Stimulated activated CD8-positive, alpha-beta memory T cell treated with anti-CD3 and anti-CD28 coated beads, Interleukin-4, amount 100 ng/mL, for 24 hours (primary cell): ENCODE measurements at places on chromosomes 4 and X.
A peak's percentile ranks its signal among the peaks of the same experiment; 100 is the strongest.

- DNase-seq: no peak
These were observed 11.1 kb upstream of the LRAT start for GRCh38 chr4:154732669-154733068.

DNA sequence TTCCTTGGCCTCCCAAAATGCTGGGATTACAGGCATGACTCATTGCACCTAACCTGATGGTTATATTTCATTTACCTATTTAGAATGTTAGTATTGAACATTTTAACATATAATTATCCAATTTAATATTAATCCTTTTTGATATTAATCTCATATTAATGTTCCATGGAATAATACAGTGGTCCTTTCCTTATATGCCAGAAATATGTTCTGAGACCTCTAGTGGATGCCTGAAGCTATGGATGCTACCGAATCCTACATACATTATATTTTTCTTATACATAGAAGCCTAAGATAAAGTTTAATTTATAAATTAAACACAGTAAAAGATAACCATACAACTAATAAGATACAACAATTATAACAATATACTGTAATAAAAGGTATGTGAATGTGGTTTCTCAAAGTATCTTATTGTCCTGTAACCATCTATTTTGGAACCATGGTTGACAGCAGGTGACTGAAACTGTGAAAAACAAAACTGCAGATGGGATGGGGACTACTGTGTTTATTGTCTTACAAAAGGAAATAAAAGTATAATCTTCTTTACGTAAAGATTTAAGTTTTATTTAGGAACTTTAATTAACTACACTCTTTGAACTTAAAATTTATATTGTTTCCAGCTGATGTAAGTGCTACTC, 431.4 kb downstream of the GRID2 start:
- no peak for DNase-seq

- no peak for DNase-seq
These were observed 26.9 kb upstream of the BMP3 start for GRCh38 chr4:81003597-81004111.

GRCh38 chr4:123096038-123096437, 173.6 kb upstream of the NUDT6 start:
- no peak for DNase-seq

GRCh38 chrX:9878146-9878820, 88.9 kb upstream of the CLDN34 start:
- no peak for DNase-seq

DNA sequence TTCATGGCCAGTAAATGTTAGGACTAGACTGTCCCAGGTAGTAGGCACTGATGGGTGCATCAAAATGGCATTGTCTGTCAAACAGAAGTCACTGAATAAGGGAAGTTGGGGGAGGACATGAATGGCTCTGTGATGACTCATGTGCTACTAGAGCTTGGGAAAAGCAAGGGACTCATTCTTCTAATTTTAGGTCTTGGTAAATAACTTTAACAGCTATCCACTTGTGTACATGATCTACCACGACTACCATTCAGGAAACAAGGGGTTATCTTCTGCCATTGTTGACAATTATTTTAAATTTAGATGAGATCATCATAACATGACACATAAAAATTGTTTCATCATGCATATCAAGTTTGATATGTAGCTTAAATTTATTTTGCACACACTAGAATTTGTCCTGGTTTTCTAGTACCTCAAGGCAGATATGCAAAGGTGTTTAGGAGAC, 6.3 kb downstream of the AREG start:
- no peak for DNase-seq

- no peak for DNase-seq
These were observed 10.2 kb upstream of the ZNF718 start for GRCh38 chr4:114149-114548.

DNA sequence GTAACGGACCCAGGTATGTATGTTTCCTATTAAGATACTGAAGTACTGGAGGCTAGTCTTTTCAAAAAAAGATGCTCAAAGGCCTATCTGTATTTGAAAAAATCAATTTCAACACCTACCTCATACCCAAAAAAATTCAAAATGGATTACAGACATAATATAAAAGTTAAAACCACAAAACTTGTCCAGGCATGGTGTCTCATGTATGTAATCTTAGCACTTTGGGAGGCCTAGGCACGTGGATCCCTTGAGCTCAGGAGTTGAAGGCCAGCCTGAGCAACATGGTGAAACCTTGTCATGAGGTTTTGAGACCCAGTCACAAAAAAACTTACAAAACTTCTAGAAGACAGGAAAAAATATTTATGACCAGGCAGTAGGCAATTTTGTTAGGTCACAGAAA, 16.7 kb downstream of the RBMX start:
- DNase-seq: no peak

DNA sequence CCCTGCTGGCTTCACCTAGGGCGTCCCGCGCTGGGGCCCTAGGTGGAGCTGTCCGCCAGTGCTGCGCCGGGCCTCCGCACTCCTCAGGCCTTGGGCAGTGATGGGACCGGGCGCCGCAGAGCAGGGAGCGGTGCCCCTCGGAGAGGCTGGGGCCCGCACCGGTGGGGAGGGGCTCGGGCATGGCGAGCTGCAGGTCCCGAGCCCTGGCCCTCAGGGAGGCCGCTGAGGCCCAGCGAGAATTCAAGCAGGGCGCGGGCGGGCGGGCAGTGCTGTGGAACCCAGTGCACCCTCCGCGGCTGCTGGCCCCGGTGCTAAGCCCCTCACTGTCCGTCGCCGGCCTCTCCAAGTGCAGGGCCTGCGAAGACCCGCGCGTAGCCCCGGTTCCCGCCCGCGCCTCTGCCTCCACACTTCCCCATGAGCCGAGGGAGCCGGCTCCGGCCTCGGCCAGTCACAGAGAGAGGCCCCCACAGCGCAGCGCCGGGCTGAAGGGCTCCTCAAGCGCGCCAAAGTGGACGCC, 565.1 kb upstream of the NDST4 start:
- no peak for DNase-seq

DNA sequence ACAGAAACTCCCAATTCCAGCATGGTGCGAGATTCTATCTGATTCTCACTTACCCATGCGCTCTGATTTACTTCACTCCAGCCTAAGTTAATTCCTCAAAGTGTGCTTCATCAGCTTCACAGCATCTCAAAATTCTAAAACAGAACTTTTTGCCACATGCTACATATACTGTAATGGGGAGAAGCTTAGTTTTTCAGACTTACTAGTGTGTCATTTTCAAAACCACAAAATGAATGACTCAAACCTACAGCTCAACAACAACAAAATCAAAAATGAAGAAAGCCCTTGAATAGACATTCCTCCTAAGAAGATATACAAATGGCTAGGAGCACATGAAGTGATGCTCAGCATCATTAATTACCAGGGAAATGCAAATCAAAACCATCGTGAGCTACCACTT, 14.9 kb downstream of the IRF2 start:
- DNase-seq: no peak

GRCh38 chr4:25235401-25235800, 1.6 kb downstream of the PI4K2B start:
- no peak for DNase-seq

- DNase-seq: no peak
These were observed 1056.7 kb downstream of the STIM2 start for GRCh38 chr4:27917381-27917780.

DNA sequence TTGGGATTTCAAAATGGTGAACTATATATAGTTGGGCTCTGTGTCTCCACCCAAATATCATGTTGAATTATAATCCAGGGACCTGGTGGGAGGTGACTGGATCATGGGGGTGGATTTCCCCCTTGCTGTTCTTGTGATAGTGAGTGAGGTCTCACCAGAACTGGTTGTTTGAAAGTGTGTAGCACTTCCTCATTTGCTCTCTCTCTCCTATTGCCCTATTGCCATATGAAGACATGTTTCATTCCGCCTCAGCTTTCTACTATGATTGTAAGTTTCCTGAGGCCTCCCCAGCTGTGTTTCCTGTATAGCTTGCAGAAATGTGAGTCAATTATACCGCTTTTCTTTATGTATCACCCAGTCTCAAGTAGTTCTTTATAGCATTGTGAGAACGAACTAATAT, 545.6 kb downstream of the TRAM1L1 start:
- DNase-seq: no peak

GRCh38 chrX:44012484-44013096, 39.4 kb upstream of the NDP start:
- DNase-seq: peak; percentile 28

- no peak for DNase-seq
These were observed 56.3 kb upstream of the STOX2 start for GRCh38 chr4:183848805-183849204.

- DNase-seq: no peak
These were observed 54.4 kb upstream of the ACTRT1 start for GRCh38 chrX:128106630-128107029.

GRCh38 chrX:85994228-85994627, 53.1 kb downstream of the CHM start:
- no peak for DNase-seq

GRCh38 chr4:21872101-21872500, 76.5 kb downstream of the KCNIP4 start:
- no peak for DNase-seq

GRCh38 chrX:71454222-71454621, 78.7 kb upstream of the OGT start:
- no peak for DNase-seq

DNA sequence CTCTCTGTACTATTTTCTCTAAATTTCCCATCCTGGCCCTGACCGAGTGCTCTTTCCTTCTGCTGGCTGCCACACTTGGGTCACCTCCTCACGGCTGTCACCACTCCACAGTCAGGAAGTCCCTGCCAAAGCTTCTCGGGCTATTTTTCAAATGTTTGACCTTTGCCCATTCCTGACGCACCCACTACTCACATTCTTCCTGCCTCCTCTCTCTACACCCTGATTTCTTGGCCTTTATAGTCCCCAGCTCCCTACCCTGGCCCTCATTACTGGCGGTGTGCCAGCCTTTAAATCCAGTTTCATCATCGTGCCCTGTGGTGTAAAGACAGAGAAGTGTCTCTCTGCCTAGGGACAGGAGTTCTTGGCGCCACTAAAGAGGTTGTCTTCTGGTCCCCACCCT, 46.4 kb upstream of the GATB start:
- no peak for DNase-seq

- no peak for DNase-seq
These were observed 41.6 kb downstream of the NDNF start for GRCh38 chr4:121030711-121031110.

GRCh38 chr4:66178906-66179305, 508.6 kb upstream of the EPHA5 start:
- no peak for DNase-seq

- DNase-seq: no peak
These were observed 252.0 kb downstream of the FBXW7 start for GRCh38 chr4:152283801-152284470.

DNA sequence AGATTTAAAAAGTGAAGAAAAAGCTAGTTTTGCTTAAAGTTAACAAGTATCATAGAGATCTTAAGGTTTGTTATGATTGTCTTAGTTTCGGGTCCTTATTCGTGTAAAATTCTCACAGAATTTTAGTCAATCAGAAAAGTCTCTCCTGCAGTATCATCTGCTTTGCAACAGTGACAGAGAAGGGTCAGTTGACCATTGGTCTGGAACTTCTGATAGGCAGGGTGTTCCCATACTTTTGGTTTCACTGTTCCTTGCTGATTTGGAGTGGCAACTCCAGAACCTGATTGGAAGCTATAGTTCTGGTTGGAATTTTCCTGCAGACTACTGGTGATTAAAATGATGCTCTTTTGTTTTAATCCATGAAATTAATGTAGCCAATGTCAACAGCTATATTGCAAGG, 1.8 kb downstream of the IL15 start:
- no peak for DNase-seq

- no peak for DNase-seq
These were observed 516 bp upstream of the ZIC3 start for GRCh38 chrX:137565318-137565904.

DNA sequence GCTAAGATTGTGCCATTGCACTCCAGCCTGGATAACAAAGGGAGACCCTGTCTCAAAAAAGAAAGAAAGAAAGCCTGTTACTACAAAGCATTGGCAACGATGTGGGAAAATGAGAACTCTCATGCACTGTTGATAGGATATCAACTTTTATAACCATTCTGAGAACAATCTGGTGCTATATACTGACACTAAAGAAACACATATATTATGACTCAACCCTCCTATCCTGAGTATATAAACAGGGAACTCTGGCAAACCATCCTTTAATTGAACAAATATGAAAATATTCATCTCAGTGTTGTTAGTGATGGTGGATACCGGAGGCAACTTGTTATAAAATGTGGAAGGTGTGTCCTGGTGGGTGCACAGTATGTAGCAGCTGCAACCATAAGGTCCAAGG, 53.0 kb upstream of the SOD3 start:
- no peak for DNase-seq

GRCh38 chrX:131588995-131589394, 45.1 kb downstream of the OR13H1 start:
- DNase-seq: no peak

DNA sequence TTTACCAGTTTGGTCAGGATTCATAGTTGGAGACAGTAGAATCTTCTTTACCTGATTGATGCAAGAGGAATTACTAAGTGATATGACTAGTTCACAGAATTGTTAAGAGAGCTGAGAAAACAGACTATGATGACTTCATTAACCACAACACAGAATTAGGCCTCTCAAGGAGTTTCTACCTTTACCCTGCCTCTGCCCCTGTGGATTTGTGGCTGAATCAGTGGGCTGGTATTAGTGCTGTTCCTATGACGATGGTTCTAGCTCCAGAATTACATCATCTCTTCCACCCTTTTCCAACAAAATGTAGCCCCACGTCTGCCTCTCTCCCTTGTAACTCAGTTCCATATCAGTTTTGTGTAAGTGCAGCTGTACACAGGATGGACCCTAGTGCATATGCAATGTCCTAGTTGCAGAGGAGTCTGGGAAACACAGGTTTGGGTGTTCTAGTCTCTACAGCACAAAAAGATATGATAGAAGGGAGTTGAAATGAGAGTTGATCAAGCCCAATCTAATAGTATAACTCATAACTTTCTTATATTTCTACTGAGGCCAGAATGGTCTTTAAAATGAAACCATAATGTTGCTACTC, 99.3 kb downstream of the ANXA5 start:
- no peak for DNase-seq

- no peak for DNase-seq
These were observed 121.7 kb upstream of the ETNPPL start for GRCh38 chr4:108884596-108884995.

- DNase-seq: no peak
These were observed 32.8 kb upstream of the MAML3 start for GRCh38 chr4:140186651-140187315.

- DNase-seq: no peak
These were observed 61.3 kb downstream of the SPATA18 start for GRCh38 chr4:52112411-52112810.

DNA sequence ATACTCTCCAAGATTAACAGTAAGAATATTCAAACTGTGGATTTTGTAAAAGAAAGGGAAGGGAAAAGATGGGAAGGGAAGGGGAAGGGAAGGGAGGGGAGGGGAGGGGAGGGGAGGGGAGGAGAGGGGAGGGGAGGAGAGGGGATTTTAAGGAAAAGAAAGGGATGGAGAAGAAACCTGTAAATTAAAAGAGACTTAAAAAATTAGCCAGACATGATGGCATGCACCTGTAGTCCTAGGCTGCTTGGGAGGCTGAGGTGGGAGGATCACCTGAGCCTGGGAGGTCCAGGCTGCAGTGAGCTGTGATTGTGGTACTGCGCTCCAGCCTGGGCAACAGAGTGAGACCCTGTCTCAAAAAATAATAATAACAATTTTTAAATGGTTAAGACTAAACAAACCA, 83.7 kb downstream of the USP46 start:
- no peak for DNase-seq
